ENCODE measurements at places on chromosomes 11 and 22.

DNA sequence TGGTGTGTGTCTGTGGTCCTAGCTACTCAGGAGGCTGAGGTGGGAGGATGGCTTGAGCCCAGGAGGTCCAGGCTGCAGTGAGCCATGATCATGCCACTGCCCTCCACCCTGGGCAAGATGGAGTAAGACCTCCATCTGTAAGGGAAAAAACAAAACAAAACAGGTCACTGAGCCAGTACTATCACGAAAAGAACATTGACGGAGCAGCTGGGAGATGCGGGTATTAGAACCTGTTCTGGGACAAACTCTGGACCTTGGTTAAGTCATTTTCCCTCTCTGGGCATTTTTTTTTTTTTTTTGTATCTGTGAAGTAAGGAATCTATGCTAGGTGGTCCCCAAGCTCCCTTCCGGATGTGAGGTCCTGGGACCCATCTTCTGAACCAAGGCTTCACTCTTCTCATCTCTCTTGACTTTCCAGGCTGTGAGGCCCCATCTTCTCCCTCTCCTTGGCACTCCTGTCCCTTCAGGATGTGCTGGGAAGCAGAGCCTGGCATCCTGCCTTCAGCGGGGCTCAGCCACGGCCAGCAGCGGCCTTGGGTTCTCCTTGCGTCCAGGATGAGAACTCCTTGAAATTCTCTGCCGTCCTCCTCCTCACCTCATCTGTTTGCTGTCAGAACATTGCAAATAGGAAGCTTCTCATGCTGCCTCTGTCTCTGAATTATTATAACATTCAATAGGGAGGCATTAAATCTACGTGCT is 130.8 kb downstream of the GRIK4 start:
- no peak for DNase-seq

- DNase-seq = no peak
Measured at GRCh38 chr22:41411021-41411851, 29.5 kb downstream of the TEF start.

GRCh38 chr11:67178421-67178820 is 59.4 kb downstream of the KDM2A start:
- DNase-seq = no peak

GRCh38 chr22:39773976-39774539 is 119.5 kb downstream of the ENTHD1 start:
- DNase-seq = peak; percentile 69

- no peak for DNase-seq
Measured at GRCh38 chr22:33851240-33851639, 69.0 kb downstream of the LARGE1 start.

DNA sequence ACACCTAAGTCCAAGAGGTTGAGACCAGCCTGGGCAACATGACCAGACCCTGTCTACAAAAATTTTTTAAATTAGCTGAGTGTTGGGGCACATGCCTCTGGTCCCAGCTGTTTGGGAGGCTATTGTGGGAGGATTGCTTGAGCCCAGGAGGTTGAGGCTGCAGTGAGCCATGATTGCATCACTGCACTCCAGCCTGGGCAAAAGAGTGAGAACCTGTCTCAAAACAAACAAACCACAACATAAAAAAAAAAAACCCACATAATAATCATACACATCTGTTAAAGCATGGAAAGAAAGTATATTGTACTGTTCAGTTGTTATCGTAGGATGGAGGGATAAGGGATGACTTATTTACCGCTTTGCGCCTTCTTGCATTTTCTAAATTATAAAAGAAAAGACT is 35.9 kb upstream of the GRK2 start:
- DNase-seq = no peak

DNA sequence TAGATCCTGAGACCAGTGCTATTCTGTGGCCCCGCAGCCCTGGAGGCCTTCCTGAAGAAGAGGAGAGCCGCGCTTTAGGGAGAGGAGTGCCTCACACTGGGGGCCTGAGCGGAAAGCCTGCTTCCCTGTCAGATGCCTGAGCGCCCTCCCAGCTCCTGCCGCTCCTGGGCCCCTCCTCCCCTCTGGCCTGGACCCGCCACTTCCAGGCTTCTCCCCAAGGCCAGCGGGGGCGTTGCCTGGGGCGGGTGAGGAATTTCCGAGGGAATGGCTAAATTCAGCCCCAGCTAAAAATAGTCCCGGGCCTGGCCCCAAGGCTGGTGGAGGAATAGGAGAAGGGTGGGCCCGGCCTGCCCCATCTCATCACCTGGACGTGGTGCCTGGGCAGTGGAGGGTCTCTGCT is 15.4 kb downstream of the ARHGEF17 start:
- no peak for DNase-seq

DNA sequence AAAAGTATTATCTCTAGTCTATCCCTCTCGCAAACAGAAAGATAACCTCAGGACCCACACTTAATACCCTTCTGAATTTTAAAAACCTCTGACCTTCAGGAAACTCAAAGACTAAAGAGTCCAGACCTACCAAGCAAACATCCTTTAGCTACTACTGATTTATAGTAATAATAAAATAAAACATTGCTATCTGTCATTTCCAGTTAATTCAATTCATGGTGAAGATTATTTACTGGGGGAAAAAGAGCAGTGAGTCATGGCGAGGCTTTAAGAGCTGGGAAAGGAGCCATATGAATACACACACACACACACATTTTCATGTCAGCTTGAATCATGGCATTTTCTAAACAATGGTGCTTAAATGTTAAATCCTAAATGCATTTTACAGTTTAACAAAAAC is 87.1 kb downstream of the FAM76B start:
- DNase-seq = no peak

DNA sequence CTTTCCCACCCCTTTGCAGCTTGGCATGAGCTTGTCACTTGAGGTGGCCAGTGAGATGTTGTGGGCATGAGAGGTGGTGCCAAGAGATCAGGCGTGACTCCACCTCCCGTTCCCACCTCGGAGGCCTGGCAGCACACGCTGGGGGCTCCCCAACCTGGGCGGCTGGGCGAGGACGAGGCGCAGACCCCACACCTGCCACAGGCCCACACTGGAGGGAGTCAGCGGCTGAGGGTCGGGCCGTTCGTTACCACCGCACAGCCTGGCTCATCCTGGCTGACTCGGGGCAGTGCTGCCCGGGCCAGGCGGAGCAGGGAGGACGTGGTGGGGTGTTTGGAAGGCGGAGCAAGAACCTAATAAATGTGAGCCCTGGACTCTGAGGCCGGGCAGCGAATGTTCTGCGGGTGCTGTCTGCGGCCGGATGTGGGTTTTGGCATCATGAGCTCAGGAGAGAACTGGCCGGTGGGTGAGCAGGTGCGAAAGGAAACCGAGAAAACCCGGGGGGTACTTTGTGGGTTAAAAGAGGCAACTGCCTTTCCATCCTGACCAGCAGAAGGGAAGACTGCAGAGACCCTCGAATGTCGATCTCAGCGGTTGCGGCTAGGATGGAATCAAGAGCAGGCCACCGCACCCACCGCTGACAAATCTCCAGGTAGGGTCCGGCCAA is 10.2 kb upstream of the IFITM3 start:
- peak; percentile 64 for DNase-seq

GRCh38 chr11:11082646-11083045 is 224.8 kb upstream of the ZBED5 start:
- DNase-seq = no peak
